NCI-H82 (cell line): ENCODE measurements at places on chromosomes 6 and 20.

DNA sequence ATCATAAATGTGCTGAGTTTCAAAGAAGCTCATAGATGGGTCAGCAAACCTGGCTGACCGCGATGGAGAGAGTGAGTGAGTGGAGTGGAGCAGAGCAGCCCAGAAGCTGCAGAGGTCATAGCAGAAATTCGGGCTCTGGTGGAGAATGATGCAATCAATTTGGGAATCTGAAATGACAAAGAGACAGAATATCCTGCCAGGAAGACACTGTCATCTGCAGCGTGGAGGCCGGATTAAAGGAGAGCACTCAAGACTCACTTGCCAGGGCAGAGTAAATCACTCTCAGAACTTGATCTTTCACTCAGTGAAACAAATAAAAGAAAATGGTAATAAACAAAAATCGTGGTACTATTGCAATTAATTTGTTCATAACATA lies 109.6 kb upstream of the RREB1 start:
- DNase-seq: peak; percentile 59

DNA sequence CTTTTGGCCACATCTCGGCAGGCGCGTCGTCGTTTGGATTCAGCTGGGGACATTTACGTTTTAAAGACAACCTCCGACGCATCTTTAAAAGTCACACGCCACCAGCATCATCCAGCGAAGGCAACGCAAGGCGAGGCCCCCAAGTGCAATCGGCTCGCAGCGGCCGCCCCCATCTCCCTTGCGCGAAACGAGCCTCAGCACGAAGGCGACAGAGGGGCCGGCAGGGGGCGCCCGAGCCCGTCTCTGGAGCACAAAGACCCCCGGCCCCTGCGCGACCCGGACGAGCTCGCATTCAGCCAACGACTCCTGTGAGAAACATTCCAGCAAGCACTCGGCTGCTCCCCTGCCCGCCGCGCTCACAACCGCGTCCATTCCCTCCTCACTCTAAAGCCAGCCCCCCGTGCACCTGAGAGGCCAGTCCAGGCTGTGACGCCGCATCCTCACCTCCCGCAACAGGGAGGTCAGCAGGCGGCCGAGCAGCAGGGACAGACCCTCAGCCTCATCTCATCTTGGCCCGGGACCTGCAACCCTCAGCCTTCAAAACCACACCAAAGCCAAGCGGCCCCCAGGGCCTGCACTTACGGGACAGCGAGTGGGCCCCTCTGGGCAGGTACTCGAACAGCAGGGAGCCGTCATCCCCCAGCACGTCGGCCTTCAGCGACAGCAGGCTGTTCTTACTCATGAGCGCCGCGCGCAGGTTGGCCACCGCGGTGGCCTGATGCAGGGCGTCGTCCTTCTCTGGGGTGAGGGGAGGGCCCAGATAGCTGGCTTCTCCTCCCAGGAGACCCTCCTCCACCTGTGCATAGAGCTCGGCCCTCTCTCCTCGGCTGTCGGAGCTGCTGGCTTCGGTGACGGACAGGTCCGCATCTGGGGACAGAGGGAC lies 35.8 kb downstream of the SLC2A4RG start:
- DNase-seq: peak; percentile 88

DNA sequence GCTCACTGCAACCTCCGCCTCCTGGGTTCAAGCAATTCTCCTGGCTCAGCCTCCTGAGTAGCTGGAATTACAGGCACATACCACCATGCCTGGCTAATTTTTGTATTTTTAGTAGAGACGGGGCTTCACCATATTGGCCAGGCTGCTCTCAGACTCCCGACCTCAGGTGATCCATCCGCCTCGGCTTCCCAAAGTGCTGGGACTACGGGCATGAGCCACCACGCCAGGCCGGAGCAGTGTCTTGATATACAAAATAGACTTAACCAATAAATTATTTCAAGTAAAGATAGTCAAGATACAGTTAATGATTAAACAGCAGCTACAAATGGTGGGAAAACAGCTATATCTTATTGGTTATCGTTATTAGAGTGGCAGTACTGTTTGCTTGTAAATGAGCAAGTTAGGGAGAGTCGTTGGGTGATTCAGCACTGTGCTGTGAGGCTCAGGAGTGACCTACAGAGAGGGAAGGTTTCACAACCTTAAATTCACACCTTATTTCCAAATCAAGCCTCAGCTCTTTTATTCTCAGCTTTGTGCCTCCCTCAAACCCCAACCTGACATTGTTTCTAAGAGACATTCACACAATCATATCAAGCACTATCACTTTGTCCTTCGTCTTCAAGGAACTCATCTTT lies 1128.4 kb upstream of the MAP3K7 start:
- no peak for DNase-seq

DNA sequence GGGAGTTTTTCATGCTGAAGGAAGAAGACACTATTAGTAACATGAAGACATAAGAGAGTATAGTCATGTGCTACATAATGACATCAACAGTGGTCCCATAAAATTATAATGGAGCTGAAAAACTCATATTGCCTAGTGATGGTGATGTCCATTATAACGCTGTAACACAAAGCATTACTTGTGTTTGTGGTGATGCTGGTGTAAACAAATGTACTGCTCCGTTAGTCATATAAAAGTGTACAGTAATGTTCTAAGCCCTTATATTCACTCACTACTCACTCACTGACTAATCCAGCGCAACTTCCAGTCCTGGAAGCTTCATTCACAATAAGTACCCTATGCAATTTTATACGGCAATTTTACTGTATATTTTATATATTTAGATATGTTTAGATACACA lies 26.8 kb upstream of the ASF1A start:
- no peak for DNase-seq

- DNase-seq: no peak
These were observed 50.8 kb downstream of the EYA2 start for GRCh38 chr20:46945465-46945864.

GRCh38 chr20:24718277-24718676 lies 230.8 kb upstream of the CST7 start:
- DNase-seq: no peak
